ENCODE measurements at places on chromosomes 16 and 17.

DNA sequence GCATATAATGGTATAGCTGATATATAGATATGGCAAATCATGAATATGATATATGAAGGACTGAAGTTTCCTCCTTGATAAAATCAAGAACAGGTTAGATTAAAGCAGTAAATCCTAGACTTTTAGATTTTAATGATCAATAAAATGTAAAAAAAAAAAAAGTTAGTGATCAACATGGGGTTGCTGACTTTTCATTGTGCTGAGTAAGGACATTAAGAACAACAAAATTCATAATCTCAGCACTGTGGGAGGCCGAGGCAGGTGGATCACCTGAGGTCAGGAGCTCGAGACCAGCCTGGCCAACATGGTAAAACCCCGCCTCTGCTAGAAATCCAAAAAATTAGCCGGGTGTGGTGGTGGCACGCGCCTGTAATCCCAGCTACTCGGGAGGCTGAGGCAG lies 10.4 kb upstream of the CHD3 start:
- DNase-seq: no peak

GRCh38 chr17:57752031-57752905 lies 7.2 kb upstream of the CCDC182 start:
- DNase-seq: no peak

DNA sequence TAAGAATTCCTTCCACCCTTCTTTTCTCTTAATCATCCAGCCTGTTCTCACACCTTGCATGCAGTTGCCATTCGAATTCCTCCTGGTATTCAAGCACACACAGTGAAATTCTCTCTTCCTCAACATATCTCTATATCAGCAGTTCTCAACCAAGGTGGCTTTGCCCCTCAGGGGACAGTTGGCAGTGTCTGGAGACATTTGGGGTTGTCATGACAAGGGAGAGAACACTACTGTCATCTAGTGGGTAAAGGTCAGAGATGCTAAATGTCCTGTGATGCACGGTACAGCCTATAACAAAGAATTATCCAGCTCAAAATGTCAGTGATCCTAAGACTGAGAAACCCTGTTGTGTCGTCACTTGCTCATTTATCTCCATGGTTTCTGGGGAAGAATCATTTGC lies 94.8 kb upstream of the CPHXL start:
- DNase-seq: no peak

DNA sequence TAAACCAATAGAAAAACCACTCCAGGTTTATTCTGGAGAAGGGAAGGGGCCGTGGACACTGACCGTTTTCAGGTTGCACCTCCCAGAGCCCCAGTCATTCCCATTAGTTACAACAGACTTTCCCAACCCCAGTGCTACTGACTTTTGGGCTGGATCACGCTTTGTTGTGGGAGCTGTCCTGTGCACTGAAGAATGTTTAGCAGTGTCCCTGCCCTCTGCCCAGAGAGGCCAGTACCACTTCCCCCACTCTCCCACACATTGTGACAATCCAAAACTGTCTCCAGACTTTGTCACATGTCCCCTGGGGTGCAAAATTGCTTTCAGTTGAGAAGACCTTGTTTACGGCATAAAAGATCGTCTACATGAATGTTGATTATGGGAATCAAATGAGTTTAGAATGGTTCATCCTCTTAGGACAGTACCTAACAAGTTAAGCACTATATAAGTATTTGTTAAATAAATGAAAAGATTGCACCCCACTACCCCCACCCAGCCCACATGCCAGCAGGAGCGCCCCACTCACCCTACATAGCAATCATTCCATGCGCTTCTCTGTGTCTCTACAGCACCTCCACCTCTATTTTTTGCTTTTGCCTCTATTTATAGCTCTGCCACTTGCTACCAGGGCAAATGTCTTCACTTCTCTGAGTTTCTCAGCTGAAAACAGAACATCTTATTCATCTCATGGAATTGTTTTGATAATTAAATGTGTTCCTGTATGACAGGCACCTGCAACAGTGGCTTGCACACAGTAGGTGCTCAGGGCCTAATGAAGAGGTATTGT lies 104.9 kb downstream of the AXIN2 start:
- DNase-seq: no peak
